Keratinocyte (primary cell): ENCODE measurements at places on chromosomes 5 and 9.

- no peak for DNase-seq
Measured at GRCh38 chr5:1787472-1788047, 12.1 kb downstream of the MRPL36 start.

DNA sequence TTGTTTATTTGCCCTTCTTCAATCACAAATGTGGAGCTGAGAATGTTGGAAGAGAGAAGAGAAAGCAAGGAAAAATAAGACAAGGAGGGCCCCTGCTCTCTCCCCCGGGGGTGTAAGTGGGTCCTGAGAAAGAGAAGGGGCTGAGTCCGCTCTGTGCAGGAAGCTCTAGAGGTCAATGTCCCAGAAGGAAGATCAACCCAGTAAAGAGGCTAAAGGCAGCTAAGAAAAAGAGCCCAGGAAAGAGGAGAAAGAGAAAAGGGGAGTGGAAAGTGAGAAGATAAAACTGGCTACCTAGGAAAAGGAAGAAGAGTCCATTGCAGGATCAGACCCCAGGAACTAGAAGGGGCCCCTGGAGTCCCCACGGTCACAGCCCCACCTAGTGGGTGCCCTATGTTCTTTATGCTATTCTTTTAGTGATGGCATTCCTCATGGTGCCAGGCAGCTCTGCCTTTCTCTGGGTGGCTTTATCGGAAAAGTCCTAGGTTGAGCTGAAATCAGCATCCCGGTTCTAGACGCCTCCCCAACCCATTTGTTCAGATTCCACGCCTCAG, 583.4 kb downstream of the ACTL7B start:
- DNase-seq = no peak

DNA sequence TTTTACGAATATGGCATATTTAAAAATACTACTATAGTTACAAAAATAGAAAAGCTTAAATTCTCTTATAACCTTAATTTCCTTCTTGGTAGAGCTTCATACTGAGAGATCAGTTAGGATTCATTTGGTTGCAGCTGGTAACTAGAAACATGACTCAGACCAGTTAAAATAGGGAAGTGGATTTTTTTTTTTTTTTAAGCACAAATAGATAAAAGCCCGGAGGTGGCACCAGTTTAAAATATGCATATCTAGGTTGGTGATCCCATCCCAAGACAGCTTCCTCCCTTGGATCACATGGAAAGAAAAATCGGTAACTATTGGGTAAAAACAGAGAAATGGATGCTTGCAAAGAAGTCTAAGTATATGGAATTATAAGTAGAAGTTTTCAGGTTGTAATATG, 1634.3 kb downstream of the MAT2B start:
- no peak for DNase-seq

DNA sequence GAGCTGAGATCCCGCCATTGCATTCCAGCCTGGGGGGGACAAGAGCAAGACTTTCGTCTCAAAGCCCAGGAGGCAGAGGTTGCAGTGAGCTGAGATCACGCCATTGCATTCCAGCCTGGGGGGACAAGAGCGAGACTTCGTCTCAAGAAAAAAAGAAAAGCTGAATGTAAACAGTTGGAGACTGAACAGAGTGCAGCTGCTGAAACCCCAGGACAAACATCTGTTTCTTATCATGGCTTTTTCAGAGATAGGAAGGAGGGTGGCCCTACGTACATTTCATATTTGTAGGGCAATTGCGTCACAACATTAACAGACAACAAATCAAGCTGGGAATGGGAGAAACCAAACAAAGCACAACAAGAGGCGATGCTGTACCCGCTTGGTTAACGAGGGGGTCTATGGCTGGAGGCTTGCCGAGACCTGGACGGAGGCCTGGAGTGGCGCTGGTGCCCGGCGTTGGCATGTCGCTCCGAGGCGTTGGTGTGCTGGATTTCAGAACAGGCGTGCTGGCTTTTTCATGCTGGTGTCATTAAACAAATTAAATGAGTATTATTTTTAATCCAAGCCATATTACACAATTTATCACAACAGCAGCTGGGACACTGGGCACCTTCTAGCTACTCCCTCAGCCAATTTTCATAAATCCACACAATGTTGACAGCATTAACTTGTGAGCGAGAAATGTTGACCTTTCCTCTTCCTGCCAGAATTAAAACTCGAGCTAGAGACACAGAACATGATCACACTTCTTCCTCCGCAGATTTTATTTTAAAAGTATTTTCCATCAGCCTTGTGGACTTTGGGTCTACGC, 76.1 kb downstream of the TLE1 start:
- no peak for DNase-seq

DNA sequence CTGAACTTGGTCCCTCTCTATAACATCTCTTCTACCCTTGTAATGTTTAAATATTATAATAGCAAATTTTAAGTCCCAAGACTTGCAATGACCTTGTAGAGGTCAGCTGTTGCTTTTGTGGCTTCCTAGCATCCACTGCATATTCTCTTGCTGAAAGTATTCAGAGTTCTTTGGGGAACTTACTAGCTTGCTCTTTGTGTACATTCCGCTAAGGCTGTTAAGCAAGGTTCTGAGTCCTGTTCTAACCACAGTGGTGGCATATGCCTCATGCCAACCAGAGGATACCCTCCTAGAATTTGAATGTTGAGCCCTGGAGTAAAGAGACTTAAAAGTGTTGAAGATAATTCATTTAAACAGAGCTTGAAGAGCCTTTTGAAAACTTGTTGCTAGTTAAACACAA, 570.9 kb downstream of the TLE1 start:
- no peak for DNase-seq

DNA sequence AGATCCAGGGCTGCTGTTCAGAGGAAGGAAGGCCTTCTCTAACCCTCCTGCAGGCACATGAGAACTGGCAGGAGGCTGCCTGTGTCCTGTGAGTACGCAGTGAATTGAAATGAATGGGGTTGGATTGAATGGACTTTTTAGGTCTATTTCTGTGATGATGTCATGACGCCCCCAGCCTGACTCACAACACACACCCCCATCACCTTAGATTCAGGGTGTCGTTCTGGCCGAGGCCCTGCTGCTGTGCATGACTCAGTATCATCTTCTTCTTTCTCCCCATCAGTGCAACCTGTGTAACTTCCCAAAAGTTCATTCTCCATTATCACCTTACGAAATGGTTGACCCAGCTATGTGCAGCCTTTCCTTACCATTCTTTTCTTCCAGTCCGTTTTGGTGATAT, 5.4 kb downstream of the PCAT7 start:
- DNase-seq = no peak

- DNase-seq = no peak
Measured at GRCh38 chr9:133477992-133478850, 678 bp downstream of the SLC2A6 start.

DNA sequence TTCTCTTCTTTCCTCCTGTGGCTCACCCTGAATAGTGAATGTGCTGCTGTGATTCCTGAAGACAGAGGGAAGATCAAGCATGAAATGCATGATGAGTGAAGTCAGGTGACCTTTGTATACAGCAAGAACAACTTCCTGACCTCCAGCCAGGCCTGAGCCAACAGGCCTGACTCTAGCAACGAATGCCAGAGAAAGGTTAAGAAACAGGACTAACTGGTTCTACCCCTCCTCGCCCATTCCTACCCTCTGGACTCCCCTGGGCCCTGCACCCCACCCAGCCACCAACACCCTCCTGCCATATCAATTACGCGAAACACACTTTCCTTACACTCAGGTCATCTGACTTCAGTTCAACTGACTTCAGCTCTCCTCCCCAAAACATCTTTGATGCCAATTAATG, 4.9 kb downstream of the SUSD1 start:
- no peak for DNase-seq

DNA sequence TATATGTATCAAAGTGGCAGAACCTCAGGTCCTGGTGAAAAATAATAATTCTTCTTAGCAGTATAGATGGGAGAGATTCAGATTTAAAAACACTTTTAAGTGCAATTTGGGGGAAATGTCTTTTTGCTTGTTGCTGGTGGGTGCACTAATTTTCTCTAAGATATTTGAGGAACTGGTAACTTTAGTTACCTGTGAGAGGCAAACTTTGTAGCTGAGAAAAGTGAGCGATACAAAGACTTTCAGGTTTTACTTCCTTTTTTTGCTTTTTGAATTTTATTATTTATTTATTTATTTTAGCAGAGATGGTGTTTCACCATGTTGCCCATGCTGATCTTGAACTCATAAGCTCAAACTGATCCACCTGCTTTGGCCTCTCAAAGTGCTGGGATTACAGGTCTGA, 303.1 kb upstream of the PTGER4 start:
- DNase-seq = no peak

- no peak for DNase-seq
Measured at GRCh38 chr5:122390694-122391093, 78.7 kb downstream of the SNCAIP start.

- no peak for DNase-seq
Measured at GRCh38 chr9:137823986-137824771, 53.4 kb upstream of the CACNA1B start.

- DNase-seq = no peak
Measured at GRCh38 chr5:12467799-12468198, 563.6 kb upstream of the CTNND2 start.

GRCh38 chr9:134741846-134742245, 100.2 kb downstream of the COL5A1 start:
- DNase-seq = no peak
